ENCODE measurements at places on chromosomes 5 and 9.

GRCh38 chr9:13033959-13034693 lies 245.4 kb downstream of the MPDZ start:
- DNase-seq: no peak

DNA sequence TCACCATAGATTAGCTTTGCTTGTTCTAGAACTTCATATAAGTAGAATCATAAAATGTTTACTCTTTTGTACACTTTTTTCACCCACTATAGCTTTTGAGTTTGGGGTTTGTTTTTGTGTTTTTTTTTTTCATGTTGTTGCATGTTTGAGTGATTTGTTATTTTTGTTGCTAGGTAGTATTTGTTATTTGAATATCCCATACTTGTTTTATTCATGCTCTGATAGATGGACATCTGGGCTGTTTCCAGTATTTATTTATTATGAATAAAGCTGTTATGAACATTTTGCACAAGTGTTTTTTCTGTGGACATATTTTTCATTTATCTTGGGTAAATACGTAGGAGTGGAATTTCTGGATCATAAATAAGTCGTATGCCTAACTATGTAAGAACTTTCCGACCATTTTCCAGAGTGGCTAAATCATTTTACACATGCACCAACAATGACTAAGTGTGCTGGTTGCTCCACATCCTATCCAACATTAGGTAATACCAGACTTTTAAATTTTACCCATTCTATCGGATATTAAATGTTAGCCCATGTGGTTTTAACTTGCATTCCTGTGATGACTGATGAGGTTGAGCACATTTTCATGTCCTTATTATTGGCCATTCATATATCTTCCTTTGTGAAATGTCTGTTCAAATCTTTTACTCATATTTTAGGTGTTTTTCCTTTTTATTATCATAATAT lies 69.1 kb upstream of the NR4A3 start:
- no peak for DNase-seq

GRCh38 chr5:31471040-31471439 lies 60.9 kb downstream of the DROSHA start:
- DNase-seq: no peak

DNA sequence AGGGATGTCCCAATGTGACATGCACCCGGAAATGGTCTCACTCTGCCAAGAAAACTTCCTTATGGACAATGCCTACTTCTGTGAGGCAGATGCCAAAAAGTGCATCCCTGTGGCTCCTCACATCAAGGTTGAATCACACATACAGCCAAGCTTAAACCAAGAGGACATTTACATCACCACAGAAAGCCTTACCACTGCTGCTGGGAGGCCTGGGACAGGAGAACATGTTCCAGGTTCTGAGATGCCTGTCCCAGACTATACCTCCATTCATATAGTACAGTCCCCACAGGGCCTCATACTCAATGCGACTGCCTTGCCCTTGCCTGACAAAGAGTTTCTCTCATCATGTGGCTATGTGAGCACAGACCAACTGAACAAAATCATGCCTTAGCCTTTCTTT lies 37.6 kb upstream of the CCDC152 start:
- DNase-seq: no peak

GRCh38 chr9:94725293-94725692 lies 1.2 kb upstream of the AOPEP start:
- no peak for DNase-seq

GRCh38 chr5:52727020-52727419 lies 60.7 kb upstream of the ITGA1 start:
- no peak for DNase-seq

- no peak for DNase-seq
Observed at GRCh38 chr5:60395712-60396329, 304.1 kb downstream of the DEPDC1B start.

All from activated CD4-positive, CD25-positive, alpha-beta regulatory T cell (primary cell).